ENCODE measurements at places on chromosomes 12 and 14.

DNA sequence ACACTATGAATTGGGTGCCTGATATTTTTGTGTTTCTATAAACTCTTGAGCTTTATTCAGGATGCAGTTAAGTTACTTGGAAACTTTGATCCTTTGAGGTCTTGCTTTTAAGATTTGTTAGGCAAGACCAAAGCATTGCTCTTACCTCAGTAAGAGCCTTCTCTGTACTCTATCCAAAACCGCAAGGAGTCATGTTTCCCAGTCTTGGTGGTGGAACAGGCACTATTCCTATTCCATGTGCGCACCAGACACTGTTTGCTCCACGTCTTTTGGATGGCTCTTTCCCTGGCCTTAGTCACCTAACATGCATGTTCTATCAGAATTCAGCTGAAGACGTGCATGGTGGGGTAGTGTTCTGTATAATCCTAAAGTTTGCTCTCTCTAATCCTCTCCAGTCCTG, 23.5 kb downstream of the CSRP2 start:
- no peak for DNase-seq

GRCh38 chr12:46660276-46660675, 165.5 kb downstream of the SLC38A4 start:
- DNase-seq: no peak

- no peak for DNase-seq
Measured at GRCh38 chr12:2324387-2324786, 271.6 kb downstream of the CACNA1C start.

GRCh38 chr14:77098529-77099353, 683 bp downstream of the CIPC start:
- peak; percentile 26 for DNase-seq

DNA sequence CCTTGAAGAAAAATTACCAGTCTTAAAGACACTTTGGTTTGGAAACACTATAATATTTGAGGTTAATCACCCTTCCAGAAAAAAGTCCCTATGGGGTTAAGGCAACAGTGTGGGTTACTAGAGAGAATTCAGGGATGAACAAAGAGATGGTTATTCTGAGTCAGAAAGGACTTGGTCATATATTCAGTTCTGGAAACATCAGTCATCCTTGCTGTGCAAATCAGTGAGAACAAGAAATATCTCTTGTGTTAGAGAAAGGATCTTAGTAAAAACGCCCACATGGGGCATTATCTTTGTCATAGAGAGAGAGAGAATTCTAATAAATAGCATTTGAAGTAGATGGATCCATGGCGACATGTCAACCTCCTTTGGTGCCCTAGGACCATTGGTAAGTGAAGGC, 59.4 kb upstream of the E2F7 start:
- no peak for DNase-seq

GRCh38 chr14:52790756-52791222, 618 bp downstream of the GNPNAT1 start:
- no peak for DNase-seq

DNA sequence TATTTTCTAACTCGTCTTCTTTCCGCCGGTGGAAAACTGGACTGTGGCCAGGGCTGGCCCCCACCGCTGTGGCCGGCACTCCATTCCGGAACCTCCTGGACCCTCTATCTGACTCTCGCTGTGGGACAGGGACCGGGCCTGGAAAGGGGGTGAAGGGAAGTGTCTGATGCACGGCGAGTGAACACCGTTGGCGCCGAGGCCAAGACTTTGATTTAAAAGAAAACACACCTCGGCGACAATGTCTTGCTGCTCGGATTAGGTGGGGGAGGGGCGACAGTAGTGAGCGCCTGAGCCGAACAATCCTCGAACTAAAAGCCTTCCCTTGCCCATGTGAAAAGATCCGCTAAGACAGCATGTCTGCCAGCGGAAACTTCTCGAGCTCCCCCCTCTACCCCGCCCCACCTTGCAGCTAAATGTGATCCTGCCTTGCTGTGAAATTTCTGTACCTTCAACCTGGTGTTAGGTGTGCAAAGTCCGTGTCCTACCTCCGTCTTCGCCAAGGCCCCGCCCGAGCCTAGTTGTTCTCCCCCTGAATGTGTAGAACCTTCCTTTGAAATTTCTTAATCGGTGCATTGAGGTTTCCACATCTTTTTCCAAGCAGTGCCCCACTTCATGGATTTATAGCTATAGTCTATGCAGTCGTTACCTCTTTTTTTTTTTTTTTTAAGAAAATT, 862 bp upstream of the HOTAIR start:
- DNase-seq: no peak

DNA sequence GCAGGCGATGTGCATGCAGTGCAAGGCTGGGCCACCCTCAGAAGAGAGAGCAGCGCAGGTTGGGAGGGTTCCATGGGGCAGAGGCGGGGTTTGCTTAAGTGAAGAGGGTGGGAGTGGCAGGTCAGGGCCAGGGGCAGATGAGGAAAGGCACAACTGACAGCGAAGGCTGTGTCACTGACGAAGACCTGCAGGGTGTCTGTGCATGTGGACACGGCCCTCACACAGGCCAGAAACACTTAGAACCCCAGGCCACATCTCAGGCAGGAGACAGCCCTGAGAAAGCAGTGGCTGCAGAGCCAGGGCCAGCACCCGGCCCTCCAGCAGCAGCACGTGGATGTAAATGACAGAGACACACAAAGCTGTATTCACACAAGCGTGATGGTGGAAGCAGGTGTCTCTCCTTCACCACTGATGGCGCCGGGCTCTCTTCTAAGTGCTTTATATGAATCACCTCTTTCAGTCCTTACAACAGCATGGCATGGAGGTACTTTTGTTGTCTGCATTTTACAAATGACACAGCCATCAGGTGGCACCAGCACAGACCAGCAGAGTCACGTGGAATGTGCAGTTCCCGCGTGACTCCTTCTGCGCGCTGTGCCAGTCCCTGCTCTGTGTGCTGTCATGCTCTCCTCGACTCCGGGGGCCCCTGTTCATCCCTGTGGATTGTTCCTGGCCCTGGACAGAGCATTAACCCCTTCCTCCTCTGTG, 54.6 kb downstream of the TSPAN11 start:
- no peak for DNase-seq

GRCh38 chr14:99169776-99170356, 102.1 kb downstream of the BCL11B start:
- no peak for DNase-seq

DNA sequence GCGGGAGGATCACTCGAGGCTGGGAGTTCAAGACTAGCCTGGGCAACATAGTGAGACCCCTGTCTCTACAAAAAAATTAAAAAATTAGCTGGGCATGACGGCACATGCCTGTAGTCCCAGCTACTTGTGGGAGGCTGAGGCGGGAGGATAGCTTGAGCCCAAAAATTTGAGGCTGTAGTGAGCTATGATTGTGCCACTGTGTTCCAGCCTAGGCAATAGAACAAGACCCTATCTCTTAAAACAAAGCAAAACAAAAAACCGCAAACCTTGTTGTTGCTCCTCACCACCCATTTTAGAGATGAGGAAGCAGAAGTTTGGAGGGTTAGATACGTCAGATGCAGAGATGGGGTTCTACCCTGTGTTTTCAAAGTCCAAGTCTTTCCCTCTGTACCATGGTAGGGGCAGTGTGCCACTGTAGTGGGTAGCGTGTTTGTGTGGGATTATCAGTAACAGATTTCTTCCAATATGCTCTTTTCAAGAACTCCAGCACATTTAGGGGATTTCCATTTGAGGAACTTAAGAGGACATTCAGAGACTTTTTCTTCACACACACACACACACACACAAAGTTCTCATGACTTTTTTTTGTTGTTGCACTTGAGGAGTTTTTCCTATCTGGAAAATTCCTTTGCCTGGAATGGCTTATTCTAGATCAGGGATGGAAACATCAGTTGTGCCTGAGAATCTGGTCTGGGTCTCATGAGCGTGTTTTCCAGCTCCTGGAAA, 186.5 kb downstream of the CHST11 start:
- no peak for DNase-seq

DNA sequence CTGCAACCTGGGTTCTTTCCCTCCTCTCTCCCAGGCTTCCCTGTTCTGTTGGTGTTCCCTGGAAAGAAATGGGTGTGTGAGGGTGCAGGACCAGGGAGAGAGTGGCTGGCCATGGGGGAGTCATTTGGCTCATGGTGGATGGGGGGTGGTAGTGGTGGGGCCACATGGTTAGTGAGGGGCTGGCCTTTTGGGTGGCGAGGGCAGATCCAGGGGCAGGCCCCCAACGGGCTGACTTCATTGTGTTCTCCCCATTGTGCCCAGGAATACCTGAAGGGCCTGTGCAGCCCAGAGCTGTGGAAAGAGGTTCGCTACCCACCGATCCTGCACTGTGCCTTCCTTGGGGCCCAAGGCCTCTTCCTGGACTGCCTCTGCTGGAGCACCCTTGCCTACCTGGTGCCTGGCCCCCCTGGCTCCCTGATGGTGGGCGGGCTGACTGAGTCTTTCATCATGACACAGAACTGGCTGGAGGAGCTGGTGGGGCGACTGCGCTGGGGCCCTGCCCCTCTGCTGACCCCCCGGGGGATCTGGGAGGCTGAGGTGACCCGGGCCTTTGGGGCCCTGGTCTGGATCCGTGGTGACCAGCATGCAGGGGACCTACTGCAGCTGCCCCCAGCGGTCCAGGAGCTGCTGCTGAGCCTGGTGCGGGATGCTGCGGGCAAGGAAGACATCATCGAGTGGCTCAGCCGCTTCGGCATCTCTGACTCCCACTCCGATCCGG, 9.0 kb downstream of the NYNRIN start:
- no peak for DNase-seq

DNA sequence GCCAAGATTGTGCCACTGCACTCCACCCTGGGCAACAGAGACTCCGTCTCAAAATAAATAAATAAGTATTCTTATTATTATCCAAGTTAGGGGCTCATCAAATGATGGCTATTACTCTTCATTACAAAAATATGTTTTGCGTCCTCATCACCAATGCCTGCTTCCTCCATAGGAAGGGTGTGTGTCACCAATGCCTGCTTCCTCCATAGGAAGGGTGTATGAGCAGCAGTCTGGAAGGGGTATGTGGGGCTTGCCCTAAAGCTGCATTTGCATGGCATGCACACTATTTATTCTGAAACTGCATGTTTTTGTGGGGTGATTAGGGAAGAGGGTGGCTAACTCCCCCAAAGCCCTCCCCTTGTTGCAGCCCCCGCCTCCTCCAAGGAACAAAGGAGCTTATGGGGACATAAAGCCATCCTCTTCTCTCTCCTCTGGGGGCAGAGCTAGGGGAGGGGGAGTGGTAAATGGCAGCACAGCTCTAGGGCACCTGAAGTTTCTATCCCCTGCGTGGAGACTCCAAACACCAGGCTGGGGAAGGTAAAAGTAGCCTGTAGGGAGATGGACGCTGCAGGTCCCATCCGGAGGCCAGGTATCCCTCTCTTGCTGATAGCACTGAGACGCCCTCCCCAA, 1.3 kb downstream of the CAMKK2 start:
- no peak for DNase-seq

GRCh38 chr12:10186299-10186698, 7.5 kb downstream of the TMEM52B start:
- no peak for DNase-seq

- no peak for DNase-seq
Measured at GRCh38 chr12:19749906-19750574, 310.7 kb downstream of the AEBP2 start.

GRCh38 chr14:94515856-94516255, 6.6 kb upstream of the SERPINA12 start:
- no peak for DNase-seq

DNA sequence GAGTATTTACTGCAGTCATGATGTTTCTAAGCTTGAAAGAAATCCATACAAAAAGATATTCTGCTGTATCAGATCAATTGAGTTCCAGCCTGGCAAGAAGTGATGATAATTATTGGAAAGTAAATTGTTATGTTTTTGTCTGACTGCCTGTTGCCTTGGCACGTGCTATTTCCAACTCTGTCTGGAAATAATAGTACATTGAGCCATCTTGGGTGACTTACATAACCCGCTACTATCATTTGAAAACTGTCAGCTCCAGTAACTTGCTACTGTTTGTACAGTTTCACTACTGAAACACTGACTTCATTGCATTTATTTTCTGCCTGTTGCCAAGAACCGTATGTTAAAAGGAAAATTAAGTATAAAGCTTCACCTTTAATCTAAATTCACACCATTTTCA, 318.6 kb downstream of the ITPR2 start:
- no peak for DNase-seq

- DNase-seq: no peak
Measured at GRCh38 chr12:51601241-51601640, 10.2 kb downstream of the SCN8A start.

- DNase-seq: no peak
Measured at GRCh38 chr14:55539975-55540374, 40.0 kb upstream of the KTN1 start.

DNA sequence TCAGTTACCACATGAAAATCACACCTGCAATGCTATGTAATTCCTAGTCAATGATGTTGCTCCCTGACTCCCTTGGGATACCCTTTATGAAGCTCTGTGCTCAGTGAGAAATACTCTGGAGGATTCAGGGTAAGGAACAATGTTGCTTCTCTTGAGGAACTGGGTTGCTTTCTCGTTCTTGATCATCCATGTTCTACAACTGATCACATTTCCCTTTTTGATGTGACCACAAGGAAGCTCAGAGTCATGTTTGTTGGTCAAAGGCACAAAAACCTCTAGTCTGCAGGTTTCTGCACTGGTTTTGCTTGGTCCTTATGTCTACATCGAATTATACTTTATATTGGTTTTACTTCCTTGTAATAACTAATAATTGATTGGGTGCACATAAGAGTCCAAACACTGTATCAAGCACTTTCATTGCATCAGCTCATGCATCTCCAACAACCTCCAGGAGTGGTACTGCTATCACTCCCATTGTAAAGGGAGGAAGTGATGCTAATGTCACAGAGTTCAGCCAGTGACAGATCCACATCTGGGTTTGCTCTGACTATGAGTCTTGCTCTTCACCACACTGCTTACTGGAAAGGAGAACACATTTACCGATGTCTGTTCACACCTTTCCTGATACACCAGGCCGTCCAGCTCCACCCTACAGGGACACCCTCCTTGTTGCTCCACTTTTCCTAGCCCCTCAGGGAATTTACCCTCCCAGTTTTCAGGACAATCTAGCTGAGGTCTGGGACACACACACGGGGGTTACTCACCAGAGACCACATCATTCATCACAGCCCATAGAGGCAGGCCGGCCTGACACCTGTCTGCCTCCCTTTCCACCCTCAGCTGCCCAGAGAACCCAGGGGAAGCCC, 41.0 kb downstream of the CMKLR1 start:
- DNase-seq: no peak

DNA sequence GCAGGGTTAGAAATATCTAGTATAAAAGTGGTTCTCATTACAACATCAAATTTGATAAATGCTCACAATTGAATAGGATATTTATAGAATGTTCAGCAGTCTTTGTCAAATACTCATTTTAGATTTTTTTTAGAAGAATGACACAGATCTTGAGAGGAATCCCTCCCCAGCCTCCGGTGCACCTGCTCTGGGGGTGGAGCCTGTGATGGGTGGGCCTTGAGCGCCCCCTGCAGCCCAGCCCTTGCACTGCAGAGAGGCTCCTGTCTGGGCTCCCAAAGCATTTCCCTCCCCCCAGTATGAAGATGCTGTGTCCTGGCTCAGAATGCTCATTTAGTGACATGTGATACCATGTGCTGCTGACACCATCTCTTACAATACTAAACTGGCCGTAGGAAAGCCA, 792.3 kb downstream of the TMEM121 start:
- DNase-seq: no peak

GRCh38 chr12:123971770-123972456, 718 bp downstream of the CCDC92 start:
- peak; percentile 24 for DNase-seq

Measured in tibial nerve (tissue), 4 donors.